ENCODE measurements at places on chromosomes 7 and 10. TPM values are rescaled to one million over a fixed set of nuclear protein-coding genes. Genes with fewer than 3 reads are reported as not detected.

Gene REEP3
- 42.3 TPM for total RNA-seq

Gene COBL
- 49.4 TPM for total RNA-seq

DNA sequence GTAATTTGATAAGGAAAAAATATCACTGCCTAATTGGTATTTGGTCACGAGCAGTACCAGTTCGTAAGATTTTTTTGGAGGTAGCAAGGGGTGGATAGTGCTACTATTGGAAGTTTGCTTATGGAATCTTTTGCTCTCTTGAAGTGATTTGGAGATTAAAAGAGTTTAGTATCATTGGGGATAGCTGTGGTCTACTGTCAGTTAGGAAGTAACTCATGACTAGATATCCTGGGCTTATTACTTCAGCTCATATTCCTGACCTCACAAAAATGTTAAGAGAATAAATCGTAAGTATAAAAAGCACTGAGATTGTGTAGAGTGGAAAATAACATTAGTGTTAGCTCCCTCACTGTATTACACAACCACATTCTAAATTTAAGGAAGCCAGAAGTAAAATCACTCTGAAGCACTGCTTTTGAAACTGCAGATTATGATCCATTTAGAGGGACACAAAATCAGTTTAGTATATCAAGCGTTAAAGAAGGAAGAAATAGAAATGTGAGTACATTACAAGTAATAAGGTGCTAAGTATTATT, 22.6 kb downstream of the SGPL1 start:
- DNase-seq: no peak

DNA sequence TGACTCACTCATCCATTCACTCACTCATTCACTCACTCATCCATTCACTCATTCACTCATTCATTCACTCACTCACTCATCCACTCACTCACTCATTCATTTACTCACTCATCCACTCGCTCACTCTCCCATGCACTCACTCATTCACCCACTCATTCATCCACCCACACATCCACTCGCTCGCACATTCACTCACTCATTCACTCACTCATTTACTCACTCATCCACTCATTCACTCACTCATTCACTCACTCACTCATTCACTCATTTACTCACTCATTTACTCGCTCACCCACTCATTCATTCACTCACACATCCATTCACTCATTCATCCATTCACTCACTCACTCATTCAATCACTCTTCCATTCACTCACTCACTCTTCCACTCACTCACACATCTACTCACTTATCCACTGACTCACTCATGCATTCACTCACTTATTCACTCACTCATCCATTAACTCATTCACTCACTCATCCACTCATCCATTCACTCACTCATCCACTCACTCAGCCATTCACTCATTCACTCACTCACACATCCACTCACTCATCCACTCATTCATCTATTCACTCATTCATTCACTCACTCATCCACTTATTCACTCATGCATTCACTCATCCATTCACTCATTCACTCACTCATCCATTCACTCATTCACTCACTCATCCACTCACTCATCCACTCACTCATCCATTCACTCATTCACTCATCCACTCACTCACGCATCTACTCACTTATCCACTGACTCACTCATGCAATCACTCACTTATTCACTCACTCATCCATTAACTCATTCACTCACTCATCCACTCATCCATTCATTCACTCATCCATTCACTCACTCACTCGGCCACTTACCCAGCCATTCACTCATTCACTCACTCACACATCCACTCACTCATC, 74.0 kb downstream of the CARD11 start:
- no peak for DNase-seq

DNA sequence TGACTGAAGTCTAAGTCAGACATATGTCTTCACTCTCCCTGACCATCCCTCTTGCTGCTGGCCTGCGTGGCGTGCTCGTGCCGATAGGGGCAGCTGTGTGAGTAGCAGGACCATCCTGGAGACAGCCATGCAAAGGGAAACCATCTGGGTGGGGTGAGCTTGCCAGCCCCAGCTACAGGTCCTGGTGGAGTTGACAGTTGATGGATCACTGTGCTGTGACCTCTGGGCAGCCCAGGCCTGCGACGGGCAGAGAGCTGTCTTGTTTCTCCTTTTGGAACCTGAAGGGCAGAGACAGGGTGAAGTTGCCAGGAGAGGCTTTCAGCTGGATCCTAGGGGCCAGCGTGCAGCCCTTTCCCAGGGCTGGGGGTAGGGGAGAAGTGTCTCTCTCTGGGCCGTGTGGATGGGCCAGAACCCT, 44.7 kb downstream of the GRK5 start:
- no peak for DNase-seq

- DNase-seq: no peak
These were observed 12.3 kb downstream of the SVIL start for GRCh38 chr10:29622382-29622922.

DNA sequence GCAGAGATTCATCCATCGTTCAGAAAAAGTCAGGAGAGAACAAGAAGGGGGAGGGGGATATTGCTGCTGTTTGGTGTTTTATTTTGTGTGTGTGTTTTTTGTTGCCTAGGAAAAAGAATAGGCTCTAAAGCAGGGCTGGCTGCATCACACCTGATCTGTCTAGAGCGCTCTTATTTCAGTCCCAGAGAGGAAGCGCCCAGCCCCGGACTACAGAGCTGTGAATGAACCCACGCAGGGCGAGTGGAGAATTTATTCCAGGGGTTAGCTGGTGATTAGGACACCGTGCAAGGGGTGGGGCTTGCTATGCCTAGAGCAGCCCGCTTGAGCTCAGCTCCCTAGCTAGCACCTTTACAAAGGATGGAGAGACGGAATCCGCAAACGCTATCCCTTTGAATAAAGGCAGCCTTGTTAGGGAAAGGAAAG, 621 bp upstream of the FAM13C start:
- no peak for DNase-seq

DNA sequence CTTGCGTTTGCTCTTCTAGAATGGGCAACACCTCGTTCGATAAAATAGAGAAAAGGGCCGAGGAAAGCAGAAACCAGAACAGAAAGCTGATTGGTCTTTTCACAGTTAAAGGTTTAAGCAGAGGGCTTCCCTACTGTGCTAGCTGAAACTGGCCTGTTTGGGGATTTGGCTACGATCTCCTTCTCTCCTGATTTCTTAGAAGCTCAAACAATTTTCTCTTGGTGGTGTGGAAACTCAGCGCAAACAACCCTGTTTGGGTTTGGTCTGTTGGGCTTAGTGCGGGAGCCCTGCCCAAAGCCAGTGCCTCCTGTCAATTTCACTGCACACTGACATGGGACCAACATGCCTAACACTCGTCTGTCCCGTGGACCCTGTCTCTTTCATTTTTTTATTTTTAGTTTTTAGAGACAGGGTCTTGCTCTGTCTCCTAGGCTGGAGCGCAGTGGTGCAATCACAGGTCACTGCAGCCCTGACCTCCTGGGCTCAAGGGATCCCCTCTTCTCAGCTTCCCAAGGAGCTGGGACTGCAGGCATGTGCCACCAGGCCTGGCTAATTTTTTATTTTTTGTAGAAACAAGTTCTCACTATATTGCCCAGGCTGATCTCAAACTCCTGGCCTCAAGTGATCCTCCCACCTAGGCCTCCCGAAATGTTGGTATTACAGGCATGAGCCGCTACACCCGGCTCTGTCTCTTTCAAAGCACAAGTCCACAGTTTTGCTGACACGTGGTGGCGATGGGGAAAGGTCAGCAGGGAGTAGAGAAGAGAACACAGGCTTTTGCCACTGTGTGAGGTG, 16.5 kb upstream of the BNIP3 start:
- no peak for DNase-seq

GRCh38 chr10:66350622-66351399, 575.0 kb upstream of the LRRTM3 start:
- DNase-seq: no peak

DNA sequence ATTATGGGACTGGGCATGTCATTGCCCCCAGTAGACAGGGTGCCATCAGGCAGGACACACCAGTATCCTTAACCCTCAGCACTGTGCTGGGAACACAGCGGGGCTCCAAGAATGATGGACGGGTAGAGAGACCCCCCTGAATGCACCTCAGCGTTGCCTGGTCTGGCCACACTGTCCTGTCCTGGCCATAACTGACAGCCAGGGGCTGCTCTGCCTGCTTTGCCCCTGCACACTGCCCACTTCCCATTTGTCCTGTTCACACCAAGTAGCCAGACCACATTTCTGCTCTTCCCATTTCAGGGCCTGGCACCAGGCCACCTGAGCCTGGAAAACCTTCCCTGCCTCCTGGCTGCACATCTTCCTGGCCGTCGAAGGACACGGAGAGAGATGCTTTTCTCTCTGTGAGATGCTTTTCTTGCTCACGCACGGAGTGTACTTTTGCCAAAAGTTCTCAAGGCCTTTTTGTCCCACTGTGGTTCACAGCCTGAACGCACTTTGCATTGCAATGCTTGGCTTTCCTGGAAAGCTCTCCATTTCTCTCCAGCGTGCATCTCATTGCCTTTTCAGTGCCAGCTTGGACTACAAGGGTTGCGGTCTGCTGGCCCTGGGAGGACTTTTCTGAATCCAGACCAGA, 131.0 kb upstream of the EEPD1 start:
- DNase-seq: no peak

DNA sequence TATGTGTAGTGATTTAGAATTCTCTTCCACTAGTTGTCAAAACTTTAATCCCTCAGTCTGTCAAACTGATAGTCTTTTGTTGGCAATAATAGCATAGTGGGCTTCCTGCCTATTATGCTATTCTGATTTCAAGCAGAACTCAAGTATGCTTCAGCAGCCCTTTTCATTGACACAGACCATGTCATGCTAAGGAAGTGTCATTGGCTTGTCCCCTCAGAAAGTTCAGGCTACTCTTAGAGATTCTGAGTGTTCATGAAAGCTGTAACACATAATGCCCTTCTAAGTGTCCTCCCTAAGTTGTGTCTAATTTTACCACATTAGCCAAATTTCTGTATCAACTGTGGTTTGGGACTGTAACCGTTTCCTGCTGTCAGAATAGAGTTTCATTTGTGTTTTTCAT, 198.7 kb downstream of the THSD7A start:
- DNase-seq: no peak

GRCh38 chr7:143405173-143406001, 3.3 kb downstream of the EPHA1 start:
- no peak for DNase-seq

All from PC-9 (cell line).